ENCODE measurements at places on chromosomes 2 and 18.

DNA sequence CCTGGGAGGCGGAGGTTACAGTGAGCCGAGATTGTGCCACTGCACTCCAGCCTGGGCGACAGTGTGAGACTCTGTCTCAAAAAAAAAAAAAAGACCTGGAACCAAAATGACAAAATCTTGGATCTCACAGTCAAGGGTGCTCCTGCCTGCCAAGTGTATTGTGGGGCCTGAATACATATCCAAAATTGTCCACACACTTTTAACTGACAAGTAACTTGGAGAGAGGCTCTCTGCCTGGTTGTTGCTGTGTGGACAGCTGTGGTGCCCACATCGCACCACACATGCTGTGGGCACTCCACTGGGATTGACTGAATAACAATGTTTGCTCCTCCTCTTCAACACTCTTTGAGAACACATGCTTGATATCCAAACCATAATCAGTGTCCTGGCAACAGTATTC lies 117.6 kb upstream of the REV1 start:
- DNase-seq: no peak

- no peak for DNase-seq
Measured at GRCh38 chr2:49959961-49960553, 805.7 kb upstream of the FSHR start.

GRCh38 chr18:69674292-69674877 lies 273.3 kb downstream of the CD226 start:
- DNase-seq: no peak

GRCh38 chr18:54690198-54690597 lies 99.2 kb downstream of the DYNAP start:
- no peak for DNase-seq

DNA sequence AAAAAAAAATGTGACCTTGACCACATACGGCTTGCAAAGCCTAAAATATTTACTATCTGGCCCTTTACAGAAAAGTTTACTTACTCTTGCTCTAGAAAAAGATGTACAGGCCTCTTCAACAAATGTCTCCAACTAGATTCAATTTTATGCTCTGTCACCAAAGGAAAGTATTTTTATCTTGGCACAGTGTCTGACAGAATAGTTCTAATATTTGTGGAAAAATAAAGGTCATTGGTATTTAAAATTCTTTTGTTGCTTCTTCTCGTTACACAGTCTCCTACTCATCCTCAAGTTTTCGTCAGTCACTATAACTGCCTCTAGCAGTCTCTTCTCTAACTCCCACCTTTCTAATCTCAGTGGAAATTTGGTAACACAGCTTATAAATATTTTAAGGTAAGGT lies 1.4 kb downstream of the RBKS start:
- DNase-seq: no peak

- peak; percentile 45 for DNase-seq
Measured at GRCh38 chr2:21930226-21930625, 806.5 kb downstream of the TDRD15 start.

DNA sequence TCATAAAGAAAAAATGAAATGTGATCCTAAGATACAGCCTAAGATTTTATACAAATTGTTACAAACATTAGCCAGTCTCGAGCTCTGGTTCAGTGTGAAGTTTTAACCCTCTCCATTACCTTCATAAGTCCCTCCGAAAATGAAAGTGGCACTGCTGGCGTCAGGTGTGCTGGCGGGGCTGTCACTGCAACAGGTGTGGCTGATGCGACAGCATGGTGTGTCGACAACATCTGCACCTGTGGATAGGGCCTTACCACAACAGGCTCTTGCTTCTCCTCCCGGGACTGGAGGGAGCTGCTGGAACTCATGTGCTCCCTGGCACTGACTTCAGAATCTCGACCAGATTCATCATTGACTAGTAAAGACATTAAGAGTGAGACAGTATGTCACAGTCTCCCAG lies 10.3 kb downstream of the SAP130 start:
- DNase-seq: no peak

DNA sequence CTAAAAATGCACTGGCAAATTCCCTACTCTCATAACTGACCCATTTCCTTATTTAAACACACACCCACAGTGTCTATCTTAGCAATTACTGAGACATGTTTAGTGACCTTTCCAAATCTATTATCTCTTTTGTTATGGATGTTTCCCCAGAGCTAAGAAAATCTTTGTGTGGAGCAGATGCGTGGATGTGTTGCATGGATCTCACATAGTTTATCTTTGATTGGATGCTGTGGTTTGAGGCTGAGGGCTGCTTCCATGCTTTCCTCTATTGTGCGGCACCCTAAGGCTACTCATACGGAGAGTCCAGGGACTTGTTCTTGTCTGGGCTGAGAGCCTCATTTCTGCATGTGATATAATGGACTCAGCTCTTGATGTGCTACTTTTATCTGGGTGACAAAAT lies 4.7 kb downstream of the ANKZF1 start:
- no peak for DNase-seq

- DNase-seq: peak; percentile 29
Measured at GRCh38 chr18:61975526-61976326, 82.9 kb upstream of the RNF152 start.

DNA sequence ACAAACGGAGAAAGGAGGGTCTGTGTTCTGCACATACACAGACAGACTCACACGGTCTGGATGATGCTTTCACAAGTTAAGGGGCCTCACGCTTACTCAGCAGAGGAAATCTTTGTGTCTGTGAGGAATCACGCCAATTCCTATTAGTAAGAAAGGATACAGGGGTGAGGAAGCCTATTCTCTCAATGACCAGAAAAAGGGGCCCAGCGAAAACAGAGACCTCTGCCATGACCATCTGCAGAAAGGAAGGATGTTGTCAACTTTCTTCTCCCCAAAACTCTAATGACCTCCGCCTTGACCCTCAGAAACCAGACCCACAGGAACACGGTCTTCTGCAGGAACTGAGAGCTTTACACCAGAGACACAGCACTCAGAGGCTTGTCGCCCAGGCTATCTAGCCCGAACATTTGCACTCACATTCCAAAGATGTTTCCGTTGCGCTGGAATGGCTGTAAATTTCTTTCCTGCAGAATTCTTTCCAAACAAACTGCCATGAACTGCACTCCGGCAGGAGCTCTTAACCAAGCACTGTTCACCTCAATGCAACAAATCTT lies 186.3 kb downstream of the TCF4 start:
- peak; percentile 77 for DNase-seq

DNA sequence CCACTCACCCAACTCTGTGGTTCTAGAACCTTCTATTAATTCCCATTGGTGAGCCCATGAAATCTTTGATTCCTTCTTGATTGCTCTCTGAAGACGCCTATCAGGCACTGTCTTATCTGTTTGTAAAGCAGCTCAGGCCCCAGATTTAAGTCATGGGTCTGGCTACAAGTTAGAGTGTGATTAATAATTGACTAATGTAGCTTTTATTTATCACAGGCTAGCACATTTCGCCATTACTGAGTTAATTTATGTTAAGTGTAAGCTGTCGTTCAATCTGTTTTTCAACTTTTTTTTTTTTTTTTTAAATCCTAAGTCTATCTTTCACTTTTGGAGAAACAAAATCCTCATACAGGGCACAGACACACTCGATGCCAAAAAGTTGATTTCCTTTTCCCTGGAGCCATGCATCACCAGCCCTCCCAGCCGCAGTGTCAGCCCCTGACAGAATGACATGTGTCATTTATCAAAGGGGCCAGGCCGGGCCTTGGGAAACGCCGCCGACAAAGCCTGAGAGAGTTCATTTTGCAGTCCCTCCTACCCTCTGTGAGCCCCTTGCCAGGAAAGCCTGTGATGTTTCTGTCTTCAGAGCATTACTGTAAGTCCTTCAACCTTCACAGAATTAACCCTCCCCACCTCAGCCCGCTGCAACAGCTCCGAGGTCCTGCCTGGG lies 15.8 kb downstream of the TSHZ1 start:
- DNase-seq: peak; percentile 63

- no peak for DNase-seq
Measured at GRCh38 chr18:74775239-74775638, 177.6 kb downstream of the ZNF407 start.

Data from stomach (tissue), 19 donors.